ENCODE measurements at places on chromosomes 11 and 22.

DNA sequence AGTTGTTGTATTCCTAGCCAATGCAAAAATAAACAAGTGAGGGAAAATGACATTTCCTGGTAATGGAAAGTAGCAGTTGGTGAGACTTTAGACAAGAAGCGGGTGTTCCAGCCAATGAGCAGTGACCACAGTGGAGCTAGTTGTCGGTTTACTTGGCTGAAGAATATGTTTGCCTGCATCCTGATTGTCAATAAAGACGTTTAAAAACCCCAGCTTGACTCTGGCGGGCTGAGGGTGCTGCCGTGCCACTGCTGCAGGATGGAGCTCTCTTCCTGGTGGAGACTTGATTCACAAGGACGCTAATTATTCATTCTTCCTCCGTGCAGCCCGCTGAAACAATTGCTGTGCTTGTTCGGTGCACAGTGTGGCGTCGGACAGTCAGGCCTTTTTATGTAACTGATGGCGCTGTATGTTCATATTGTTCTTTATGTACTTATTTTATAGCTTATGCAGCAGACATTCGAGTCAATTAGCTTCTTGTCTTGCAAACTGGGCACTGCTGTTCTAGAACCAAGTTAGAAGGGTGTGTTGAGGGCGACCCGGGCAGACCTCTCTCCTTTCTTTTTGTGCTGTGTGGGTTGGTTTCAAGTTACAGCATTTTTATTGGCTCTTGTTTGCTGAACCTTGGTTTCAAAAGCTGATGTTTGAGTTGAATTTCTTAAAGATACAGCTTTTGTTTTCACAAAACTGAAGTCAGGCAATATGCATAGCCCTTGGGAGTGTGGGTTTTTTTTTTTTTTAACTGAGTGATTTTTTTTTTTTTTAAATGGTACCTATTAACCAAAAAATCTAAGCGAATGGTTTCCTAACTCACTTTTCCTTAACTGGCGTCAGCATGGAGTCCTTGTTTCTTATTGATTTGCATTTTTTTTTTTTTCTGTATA is 153.9 kb downstream of the TEAD1 start:
- DNase-seq, result no peak

DNA sequence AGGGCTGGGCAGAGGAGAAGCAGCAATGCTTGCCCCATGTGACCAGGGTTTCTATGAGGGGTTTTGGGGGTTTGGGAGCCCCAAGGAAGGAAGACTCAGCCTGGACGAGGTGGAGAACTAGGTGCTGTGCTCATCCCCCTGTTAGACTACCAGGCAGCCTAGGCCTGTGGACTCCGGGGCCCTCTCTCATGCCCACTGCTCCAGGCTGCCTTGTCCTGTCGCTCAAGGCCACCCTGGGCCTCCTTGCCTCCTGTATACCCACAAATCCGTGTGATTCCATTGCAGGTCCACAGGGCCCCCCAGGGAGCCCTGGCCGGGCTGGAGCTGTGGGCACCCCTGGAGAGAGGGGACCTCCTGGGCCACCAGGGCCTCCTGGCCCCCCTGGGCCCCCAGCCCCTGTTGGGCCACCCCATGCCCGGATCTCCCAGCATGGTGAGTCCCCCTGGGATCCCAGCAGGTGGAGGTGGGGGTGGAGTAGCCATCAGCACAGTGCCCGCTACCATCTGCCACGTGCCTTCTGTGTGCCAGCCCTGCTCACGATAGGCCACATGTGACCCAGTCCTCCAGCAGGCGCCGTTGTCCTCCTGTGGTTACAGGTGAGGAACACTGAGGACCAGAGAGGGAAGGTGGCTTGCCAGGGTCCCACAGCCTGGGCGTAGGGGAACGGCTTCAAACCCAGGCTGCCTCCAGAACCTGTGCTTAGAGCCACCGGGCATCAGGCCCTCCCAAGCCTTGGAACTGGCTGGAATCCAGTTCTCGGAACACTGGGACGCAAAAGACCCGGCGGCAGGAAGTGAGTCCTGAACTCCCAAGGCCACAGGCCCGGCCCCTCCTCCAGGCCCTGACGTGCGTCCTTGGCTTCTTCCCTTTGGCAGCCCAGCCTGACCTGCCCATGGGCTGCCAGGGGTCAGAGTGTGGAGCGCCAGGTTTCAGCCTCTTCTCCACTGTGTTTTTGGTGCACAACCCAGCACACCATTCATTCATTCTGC is 26.6 kb downstream of the EMID1 start:
- DNase-seq, result no peak

DNA sequence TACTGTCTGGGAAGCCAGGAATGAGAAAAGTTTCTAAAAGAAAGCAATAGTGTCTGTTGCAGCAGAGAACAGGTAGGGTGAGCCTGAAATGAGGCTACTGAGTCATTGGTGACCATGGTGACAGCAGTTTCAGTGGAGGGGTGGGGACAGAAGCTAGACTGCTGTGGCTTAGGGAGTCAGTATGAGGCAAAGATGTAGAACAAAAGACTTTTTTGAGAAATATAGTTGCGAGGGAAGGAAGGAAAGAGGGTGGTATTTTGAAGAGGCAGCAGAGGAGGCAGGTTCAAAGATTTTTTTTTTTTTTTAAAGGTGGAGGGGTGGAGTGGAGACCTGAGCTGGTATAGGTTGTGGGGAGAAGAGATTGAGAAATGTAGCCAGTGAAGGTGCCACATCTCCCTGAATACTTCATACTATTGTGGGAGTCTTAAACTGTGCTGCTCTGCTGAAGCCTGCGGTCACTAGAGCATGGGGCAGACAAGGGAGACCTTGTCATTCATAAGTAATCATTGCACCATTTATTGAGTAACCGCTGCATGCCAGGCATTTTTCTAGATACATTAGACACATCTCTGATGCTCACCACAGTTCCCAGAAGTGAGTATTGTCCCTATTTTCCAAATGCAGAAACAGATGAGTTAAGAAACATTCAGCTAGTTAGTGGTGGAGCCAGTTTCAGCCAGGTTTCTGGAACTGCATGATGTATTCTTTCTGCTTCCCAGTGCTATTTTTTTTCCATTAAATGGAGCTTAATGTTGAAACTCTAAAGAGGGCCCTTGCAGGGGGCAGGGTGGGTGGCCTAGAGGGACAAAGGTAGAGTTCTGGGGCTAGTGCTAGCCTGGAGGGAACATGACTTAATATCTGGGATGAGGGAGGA is 49.9 kb downstream of the STIM1 start:
- DNase-seq, result peak; percentile 42

DNA sequence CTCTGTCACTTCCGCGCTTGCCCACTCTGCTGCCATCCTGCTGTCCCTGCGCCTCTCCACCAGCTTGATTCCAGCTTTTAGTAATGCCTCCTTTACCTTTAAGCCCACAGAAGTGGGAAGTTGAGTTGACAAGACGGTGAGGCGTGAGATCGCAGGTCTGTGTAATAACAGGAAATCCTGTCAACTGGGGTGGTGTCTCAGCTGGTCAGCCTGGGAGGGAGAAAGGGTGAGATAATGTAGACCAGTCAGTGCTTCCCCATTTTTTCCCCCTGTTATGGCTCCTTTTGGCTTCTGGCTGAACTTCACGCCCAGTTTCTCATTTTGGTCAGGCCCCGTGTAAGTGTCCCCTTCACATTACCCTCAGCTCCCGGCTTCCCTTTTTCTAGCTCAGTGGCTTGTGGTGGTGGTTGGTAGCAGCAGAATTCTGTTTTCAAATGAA is 98.9 kb downstream of the TRAF6 start:
- DNase-seq, result no peak

DNA sequence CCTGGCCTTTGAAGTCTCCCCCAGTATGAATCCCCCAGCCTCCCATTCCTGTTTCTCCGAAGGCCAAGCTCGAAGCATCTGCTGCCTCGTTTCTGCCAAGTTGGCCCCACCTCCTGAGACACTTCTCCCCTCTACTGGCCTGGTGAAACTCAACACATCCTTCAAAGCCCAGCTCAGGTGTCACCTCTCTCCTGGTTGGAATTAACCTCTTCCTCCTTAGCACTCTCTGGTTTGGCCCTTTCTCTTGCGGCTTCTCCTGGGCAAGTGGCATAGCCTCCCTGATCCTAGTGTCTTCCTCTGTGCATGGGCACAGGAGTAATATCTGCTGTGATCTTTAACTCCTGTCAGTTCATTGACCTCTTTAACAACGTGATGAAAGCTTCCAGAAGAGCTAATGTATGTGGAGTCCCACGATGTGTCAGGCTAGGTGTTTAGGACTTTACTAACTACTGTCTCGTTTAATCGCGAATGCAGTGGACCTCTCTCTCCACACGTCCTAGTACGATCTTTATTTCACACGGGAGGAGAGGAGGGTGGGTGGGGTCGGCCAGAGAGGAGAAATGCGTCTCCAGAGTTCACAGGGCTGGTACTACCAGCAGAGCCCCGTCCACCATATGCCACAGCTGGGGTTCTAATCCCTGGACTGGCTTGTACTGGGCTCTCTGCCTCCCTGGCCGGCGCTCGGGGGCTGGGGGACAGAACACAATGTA is 826 bp upstream of the PTPRJ start:
- no peak for DNase-seq

GRCh38 chr22:17968126-17968525 is 56.2 kb downstream of the MICAL3 start:
- DNase-seq, result no peak

DNA sequence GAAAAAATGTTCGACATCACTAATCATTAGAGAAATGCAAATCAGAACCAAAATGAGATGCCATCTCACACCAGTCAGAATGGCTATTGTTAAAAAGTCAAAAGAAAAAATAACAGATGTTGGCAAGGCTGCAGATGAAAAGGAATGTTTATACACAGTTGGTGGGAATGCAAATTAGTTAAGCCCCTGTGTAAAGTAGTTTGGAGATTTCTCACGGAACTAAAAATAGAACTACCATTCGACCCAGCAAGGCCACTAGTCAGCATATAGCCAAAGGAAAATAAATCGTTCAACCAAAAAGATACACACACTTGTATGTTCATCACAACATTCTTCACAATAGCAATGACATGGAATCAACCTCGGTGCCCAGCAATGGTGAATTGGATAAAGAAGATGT is 503.2 kb downstream of the OPCML start:
- no peak for DNase-seq
